Fibroblast of pulmonary artery (primary cell): ENCODE measurements at places on chromosomes 5 and 9.
A peak's percentile ranks its signal among the peaks of the same experiment; 100 is the strongest.

- no peak for DNase-seq
Measured at GRCh38 chr5:26339576-26339975, 698.8 kb downstream of the CDH9 start.

- no peak for DNase-seq
Measured at GRCh38 chr5:171986772-171987171, 19.7 kb downstream of the FBXW11 start.

DNA sequence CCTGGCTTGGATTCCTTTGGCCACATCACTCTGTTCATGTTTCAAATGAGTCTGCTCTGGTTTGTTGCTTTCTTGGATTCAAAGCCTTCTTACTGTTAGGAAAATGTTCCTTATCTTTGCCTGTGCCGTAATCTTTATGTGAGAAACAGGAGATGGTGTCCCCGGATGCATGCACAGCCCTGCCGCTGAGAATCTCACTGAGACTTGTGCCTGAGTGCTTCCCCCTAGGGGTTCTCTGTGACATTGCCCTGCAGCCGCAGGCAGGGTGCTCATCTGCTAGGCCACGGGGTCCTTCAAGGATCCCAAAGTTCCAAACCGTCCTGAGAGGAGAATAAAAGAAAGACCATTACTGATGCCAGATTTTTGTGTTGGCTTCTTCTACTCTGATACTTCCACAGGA is 81.4 kb upstream of the ANKRD55 start:
- peak; percentile 57 for DNase-seq

GRCh38 chr9:119763260-119763659 is 394.0 kb upstream of the BRINP1 start:
- no peak for DNase-seq

GRCh38 chr5:86070719-86071118 is 547.0 kb upstream of the COX7C start:
- DNase-seq: no peak

GRCh38 chr5:76363352-76364225 is 39.5 kb upstream of the IQGAP2 start:
- no peak for DNase-seq

- DNase-seq: peak; percentile 50
Measured at GRCh38 chr5:41368158-41368557, 142.2 kb downstream of the PLCXD3 start.

DNA sequence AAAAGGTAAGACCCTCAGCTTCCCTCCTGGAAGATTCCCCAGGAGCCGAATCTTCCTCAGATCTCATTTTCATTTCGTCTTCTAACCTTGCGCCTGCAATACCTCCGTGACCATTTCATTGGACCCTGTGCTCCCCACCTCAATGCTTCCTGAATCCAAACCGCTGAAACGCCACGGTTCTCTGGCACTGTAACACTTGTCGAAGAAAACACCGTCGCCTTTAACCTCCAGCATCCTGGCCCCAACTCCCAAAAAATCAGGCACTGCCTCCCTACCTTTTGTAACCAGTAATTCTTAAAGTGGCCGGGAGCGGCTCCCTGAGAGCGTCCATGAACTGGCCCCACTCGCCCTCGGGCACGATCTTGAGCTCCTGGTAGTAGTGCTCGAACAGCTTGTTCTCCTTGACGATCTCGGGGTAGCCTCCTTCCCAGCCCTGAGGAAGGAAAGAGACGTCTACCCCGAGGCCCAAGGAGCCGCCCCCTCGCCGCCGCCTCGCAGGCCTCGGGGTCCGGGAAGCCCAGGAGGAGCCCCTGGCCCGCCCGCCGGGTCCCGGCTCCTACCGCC is 438 bp downstream of the NSUN2 start:
- peak; percentile 30 for DNase-seq

- DNase-seq: no peak
Measured at GRCh38 chr5:22965960-22966359, 112.8 kb upstream of the CDH12 start.

GRCh38 chr5:26674846-26675245 is 363.5 kb downstream of the CDH9 start:
- DNase-seq: no peak

- peak; percentile 83 for DNase-seq
Measured at GRCh38 chr5:73031839-73032238, 76.0 kb downstream of the FCHO2 start.

- DNase-seq: peak; percentile 9
Measured at GRCh38 chr9:88084357-88085183, 53.7 kb downstream of the SPATA31C2 start.

DNA sequence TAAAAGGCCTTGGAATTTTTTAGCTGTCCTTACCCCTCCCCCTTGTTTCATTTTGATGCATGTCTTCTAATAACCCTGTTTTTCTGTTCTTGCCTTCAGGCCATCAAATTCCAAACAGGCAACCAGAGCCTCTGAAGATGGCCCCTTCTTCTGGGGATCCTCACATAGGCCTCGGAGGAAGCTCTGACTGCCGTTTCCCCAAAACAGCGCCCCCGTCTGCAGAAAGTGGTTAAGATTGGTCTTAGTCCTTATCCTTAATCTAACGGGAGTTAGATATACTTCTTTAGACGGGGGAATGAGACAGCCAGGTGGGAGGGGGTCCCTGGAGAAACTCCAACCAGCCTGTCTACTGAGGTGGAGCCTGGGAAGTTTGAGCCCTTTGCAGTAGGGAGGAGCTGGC is 226.3 kb upstream of the ZNF608 start:
- DNase-seq: no peak

DNA sequence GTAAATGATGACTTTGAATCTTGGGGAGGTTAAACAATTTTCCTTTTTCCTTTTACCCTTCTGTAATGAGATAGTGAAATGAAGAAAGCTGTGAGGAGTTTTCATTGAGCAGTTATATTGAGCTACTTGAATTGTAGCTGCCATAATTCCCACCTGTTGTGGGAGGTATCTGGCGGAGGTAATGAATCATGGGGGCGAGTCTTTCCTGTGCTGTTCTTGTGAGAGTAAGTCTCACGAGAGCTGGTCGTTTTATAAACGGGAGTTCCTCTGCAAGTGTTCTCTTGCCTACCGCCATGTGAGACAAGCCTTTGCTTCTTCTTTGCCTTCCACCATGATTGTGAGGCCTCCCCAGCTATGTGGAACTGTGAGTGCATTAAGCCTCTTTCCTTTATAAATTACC is 258.4 kb downstream of the FER start:
- DNase-seq: no peak

- DNase-seq: no peak
Measured at GRCh38 chr5:91651704-91652103, 268.6 kb upstream of the ARRDC3 start.

- DNase-seq: no peak
Measured at GRCh38 chr5:143374496-143375217, 28.8 kb downstream of the NR3C1 start.

- no peak for DNase-seq
Measured at GRCh38 chr9:93958121-93958818, 3.1 kb upstream of the BARX1 start.

DNA sequence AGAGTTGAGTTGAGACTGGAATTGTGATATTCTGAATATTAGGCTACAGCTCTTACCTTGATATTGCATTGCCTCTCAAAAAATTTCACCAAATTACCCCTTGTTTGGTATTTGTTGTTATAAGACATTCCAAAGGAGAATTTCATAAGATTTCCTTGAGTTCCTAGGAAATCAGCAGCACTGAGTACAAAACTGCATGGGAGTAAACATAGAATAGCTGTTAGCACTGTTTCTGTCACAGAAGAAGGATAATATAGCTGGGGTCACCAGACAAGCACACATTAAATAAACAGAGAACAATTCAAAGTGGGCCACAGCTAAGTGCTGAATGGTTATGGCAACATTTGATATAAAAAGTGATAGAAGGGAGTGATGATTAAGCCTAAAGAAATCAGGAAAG is 724.3 kb downstream of the PRELID2 start:
- peak; percentile 4 for DNase-seq

DNA sequence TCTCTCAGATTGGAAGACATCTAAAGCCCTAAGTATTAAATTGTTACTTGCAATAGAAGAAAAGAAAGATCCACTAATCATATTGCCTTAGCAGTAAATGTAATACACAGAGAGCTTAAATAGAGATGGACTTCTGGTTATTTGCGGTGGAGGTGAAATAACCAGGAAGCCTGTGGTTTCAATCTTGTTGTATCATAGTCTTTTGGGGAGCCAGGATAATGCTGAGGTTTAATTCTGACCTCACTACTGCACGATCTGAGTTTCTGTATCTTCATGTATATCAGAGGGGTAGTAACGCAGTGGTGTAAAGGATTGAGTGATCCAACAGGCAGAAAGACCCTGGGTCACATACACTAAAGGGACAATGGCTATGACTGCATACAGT is 71.7 kb downstream of the ANKRD55 start:
- no peak for DNase-seq

- peak; percentile 59 for DNase-seq
Measured at GRCh38 chr9:105842023-105842644, 147.8 kb downstream of the TMEM38B start.

DNA sequence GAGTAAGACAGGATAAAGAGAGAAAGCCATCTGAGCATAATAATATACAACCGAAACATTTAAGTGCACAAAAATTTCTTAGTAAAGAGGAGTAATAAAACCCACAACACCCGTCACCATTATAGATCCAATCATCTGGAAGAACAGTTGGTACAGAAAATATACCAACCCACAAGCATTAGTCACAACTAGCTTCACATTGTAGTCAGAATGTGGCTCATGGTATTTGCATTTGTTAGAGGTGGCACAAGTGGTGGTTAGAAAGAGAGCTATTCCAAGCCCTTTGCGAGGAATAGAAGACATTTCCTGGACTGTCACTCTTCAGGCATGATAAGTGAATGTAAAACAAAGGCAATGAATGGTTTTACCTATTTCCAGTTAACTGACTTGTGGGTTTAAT is 677.5 kb upstream of the ST8SIA4 start:
- DNase-seq: no peak

DNA sequence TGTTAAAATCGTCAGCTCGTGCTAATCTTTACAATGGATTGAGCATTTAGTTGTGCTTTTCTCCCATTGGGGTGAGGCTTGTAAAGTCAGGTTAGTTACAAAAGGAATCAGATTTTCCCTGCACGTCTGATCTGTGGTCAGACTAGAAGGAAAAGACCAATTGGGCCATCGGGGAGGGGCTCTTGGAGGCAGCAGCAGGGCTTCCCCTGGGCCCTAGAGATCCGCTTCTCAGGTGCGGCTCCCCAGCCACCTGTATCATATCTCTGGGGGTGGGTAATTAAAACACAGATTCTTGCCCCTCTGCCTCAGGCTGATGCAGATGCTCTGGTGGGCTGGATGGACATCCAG is 200.3 kb downstream of the HSPA4 start:
- no peak for DNase-seq

DNA sequence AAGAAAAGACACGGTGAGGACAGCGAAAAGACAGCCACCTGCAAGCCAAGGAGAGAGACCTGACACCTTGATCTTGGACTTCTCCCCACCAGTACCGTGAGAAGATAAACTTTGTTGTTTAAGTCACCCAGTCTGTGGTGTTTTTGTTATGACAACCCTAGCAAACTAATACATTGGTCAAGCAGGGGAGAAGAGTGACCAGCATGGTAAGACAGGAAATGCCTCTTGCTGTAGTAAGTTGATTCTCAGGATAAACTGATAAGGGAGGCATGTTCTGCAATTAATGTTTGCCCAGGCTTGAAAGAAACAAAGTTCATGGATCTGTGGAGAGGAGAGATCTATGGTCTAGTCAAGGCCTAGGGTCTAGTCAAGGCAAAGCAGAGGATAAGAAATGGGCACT is 801.2 kb downstream of the MAT2B start:
- DNase-seq: peak; percentile 64

DNA sequence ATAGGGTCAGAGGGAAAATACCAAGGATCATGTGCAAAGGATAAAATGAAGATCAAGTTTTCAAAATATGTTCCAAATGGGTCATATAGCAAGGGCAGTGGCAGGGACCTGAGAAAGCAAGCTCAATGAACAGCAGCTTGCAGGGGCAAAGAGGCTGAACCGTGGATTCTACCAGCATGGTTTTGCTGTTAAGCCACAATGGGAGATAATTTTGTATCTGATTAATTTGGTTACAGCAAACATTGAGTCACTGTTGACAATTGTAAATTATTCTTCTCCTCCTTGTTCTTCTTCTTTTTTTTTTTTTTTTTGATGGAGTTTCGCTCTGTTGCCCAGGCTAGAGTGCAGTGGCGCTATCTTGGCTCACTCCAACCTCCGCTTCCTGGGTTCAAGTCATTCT is 18.4 kb upstream of the ERAP2 start:
- no peak for DNase-seq

- DNase-seq: no peak
Measured at GRCh38 chr5:102713278-102713677, 41.8 kb upstream of the PAM start.

DNA sequence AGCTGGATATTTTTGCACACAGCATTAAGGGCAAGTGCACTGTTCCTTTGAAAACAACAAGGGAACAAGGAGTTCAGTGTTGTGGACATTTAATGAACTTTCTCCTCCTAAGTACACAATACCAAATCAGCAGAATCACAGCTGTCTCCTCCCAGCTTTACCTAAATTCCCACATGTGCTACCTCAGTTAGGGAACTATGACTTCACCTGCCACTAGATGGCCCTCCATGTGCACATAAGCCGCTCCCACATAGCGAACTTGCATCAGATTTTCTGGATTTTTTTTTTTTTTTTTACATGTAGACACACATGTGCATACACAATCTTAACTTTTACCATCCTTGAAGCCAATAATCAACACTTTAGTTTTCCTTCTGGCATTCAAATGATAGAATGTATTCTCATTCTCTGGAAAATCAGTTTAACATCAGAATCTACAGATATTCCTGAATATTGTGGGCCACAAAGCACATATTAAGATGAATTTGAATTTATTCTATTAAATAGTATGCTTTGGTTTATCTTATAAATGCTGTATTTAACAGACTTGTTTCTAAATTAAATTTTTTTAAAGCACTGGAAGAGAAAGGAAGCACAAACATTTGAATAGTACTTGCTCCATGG is 123.6 kb downstream of the PALM2AKAP2 start:
- peak; percentile 90 for DNase-seq

DNA sequence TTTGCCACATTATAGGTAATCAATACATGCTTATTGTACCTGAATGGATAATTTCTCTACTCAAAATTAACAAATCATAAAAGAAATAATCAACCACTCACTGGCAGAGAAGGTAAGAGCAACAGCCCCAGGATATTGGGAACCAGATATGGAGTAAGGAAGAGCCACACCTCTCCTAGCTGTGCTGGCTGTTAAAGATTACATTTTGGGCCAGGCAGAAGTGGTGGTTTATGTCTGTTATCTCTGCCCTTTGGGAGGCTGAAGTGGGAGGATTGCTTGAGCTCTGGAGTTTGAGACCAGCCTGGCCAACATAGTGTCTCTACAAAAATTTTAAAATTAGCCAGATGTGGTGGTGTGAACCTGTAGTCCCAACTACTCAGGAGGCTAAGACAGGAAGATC is 56.4 kb downstream of the BHMT start:
- no peak for DNase-seq

DNA sequence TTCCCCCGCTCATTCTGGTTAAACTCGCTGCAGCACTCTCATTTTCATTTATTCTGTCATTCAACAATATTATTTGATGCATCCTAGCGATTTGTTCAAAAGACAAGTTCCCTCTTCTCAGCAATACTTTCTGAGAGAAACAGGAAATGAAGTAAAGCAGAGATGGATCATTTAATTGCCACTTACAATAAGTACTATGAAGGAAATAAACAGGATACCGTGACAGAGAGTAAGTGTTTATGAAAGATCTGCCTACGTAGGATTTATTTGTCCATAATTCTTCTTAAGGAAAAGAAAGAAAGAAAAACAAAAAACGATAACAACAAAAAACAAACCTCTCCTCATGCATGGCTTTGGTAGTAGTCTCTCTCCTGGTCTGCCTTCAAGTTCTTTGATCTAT is 406.8 kb upstream of the ZNF608 start:
- DNase-seq: no peak

- DNase-seq: no peak
Measured at GRCh38 chr9:99666571-99666970, 155.1 kb upstream of the NR4A3 start.
